ENCODE measurements at places on chromosomes 1 and 21. TPM values are rescaled to one million over a fixed set of nuclear protein-coding genes. Genes with fewer than 3 reads are reported as not detected.

- no peak for DNase-seq
Observed at GRCh38 chr1:233105225-233105624, 154.8 kb downstream of the NTPCR start.

DNA sequence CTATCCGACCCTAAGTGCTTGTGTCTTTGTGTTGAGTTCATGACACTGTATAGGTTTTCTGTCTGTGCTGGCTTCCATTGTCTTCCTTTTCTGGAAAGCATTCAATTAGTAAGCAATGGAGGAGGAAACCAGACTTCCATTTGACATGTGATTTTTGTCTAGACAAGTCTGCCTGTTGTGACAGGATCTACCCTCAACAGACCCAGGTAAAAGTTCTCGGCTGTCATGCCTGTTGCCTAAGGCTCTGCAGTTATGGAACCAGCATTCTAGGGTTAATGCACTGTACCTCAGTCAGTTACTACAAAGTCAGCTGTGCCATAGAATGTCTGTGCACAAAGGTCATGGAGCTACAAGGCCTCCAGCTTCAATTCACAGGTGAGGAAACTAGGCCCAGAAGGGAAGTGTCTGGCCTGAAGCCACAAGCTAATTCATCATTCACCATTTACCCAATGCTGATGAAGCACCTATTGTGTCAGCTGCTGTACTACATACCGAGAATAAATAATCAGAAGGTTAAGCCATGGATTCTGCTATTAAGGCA is 72.3 kb downstream of the PLPP3 start:
- DNase-seq, result no peak

GRCh38 chr21:29657240-29657989 is 282.4 kb downstream of the GRIK1 start:
- DNase-seq, result no peak

DNA sequence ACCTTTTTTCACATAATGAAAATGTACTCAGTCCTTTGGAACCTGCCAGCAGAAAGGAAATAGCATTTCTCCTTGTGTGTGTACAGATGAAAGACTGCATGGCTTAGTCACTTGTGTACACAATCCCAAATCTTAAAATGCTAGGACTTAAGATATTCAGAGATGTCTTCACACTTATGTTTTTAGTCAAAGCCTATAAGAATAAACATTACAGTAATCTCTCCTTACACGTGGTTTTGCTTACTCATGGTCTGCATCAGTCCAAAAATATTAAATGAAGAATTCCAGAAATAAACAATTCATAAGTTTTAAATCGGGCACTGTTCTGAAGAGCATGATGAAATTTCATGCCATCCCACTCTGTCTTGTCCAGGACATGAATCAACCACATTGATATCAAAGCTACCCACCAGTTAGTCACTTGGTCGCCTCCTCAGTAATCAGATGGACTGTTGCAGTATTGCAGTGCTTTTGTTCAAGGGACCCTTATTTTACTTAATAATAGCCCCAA is 75.7 kb upstream of the RRP15 start:
- DNase-seq, result no peak

DNA sequence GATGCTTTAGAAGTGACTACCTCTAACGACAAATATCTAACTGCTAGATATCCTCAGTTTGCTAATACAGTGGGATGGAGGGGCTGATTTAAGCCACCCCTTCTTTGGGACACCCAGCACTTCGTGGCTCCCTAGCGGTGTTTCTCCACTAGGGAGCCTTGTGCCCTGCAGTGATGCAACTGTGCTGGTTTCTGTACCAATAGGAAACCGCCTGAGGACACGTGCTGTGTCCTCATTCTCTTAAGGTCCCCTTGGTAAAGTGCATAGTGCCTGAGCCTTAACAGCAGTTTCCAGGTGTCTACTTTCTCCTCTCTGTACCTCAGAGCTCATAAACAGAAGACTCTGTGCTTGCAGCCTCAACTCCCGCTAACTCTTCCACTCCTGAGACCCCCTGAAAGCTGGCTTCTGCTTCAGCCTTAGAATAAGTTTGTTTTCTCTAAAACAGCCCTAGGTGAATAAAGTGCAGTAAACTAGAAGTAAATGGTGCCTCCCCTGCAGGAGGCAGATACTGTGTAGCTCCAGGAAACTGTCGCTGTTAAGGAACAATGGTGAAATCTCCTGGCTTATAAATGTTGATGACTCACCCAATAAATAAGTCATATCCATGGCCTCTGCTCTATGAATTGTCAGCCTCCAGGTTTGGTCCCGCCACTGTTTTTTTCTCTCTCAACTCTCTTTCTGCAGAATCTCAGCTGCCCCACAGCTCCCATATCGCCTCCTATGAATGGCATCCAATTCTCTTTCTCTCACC is 130.4 kb downstream of the AK5 start:
- DNase-seq, result no peak

DNA sequence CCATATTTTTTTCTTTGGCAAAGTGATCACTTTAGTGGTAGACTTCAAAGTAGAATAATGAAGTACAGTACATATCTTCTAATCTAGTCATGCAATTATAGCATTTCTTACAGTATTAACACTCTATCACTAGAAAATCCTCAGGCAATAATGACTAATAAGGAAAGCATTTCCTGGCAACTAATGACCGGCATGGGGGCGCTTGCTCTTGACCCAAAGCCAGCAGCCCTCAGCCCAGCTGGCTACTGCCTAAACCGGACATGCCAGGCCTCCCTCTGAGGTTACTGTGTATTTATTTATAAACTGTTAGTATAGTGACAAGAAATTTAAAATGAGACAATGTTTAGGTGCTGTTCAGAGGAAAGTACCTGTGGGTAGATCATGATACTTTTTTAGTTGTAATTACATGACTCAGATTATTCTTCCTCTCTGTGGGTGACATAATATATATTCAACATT is 633.8 kb downstream of the PTPRC start:
- DNase-seq, result peak; percentile 40

- DNase-seq, result no peak
Observed at GRCh38 chr1:7009741-7010525, 224.7 kb downstream of the CAMTA1 start.

The PSMA5 gene
- total RNA-seq, result 56.8 TPM

The OR2T29 gene
- not detected for total RNA-seq
